Karpas-422 (cell line): ENCODE measurements at places on chromosomes 7 and 10. TPM values are rescaled to one million over a fixed set of nuclear protein-coding genes. Genes with fewer than 3 reads are reported as not detected.
A peak's percentile ranks its signal among the peaks of the same experiment; 100 is the strongest.

ARMH3 gene
- total RNA-seq: 3.7 and 4.1 TPM in 2 replicates

STRA8 gene
- total RNA-seq: not detected in 2 replicates

CYP26C1 gene
- total RNA-seq: 0.14 and 0.30 TPM in 2 replicates

ZNF239 gene
- 4.7 and 11.9 TPM in 2 replicates for total RNA-seq

LRMDA gene
- total RNA-seq: not detected in 2 replicates

SFTPA1 gene
- total RNA-seq: not detected in 2 replicates

RPEL1 gene
- not detected in 2 replicates for total RNA-seq

OR9A2 gene
- total RNA-seq: not detected in 2 replicates

PLEKHS1 gene
- total RNA-seq: not detected in 2 replicates

AKR1E2 gene
- not detected in 2 replicates for total RNA-seq

RASSF4 gene
- total RNA-seq: 3.6 and 7.1 TPM in 2 replicates

OR6B1 gene
- not detected in 2 replicates for total RNA-seq

PKD2L1 gene
- total RNA-seq: 0.07 and 0.25 TPM in 2 replicates

DNA sequence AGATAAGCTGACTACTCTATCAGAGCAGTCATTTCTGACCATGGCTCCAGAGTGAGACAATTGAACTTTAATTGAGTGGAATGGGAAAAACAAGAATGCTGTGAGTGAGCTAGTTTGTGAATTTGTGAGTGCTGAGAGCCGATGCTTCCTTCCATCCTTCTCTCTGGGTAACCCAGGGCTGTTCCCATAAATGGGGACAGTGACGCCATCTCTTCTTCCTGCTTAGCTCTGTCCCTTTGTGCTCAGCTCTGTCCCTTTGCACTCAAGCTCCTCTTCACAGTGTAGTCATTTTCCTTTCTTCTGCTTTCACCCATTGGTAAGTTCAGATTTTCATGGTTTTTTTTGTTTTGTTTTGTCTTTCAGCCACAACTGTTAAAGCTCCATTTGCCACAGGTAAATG is 24.4 kb downstream of the C10orf120 start:
- DNase-seq: no peak
- H3K4me3 ChIP-seq: no peak overlapping the region
- no peaks in the 10 kb centered on the region for H3K4me1 ChIP-seq
- no peaks in the 10 kb centered on the region for H3K27me3 ChIP-seq
- no peak overlapping the region for H3K27ac ChIP-seq
- no peaks in the 10 kb centered on the region for H3K36me3 ChIP-seq

- peaks cover 53% of the 10 kb centered on the region for H3K36me3 ChIP-seq
- DNase-seq: no peak
- no peak overlapping the region for H3K4me3 ChIP-seq
- no peaks in the 10 kb centered on the region for H3K27me3 ChIP-seq
Measured at GRCh38 chr10:43386549-43386948, 15.1 kb downstream of the FXYD4 start.

GRCh38 chr10:90871766-90872647 is at the start of gene RPP30:
Gene RPP30 (plus strand): TSS chr10:90871974. CDS start chr10:90871987, 13 bp downstream.
- no peaks in the 10 kb centered on the region for H3K27me3 ChIP-seq
- H3K4me1 ChIP-seq: peaks cover 24% of the 10 kb centered on the region
- H3K27ac ChIP-seq: no peak within 1 kb of the TSS
- H3K4me3 ChIP-seq: peak within 1 kb of the TSS; percentile 91
- H3K36me3 ChIP-seq: no peaks in the 10 kb centered on the region; the same call in 1 of the 2 replicates

- no peak overlapping the region for H3K4me3 ChIP-seq
- H3K27me3 ChIP-seq: no peaks in the 10 kb centered on the region
- no peaks in the 10 kb centered on the region for H3K4me1 ChIP-seq
- DNase-seq: no peak
Measured at GRCh38 chr10:22893781-22894180, 34.1 kb upstream of the ARMC3 start.

DNA sequence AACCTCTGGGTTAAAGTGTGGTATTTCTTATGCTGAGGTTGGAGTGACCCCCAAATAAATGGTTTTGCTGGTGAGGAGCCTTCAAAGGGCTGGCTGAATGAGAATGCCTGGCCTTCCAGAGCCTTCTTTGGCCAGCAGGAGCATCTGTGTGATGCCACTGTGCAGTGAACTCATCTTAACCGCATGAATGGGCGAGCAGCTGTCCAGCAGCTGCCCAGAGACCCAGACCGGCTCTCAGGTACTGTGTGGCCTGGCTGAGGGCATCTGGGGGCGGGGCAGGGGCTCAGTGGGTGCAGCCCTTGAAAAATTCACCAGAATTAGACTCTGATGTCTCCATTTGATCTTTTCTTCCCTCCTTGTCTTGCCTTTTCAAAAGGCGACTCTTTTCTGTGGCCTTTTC is 59.0 kb downstream of the SYPL1 start:
- H3K27me3 ChIP-seq: no peaks in the 10 kb centered on the region
- H3K4me1 ChIP-seq: peaks cover 94% of the 10 kb centered on the region
- peak overlapping the region; percentile 99 for H3K27ac ChIP-seq
- H3K36me3 ChIP-seq: no peaks in the 10 kb centered on the region; the same call in 1 of the 2 replicates

- H3K36me3 ChIP-seq: no peaks in the 10 kb centered on the region
- H3K4me1 ChIP-seq: no peaks in the 10 kb centered on the region
- no peak for DNase-seq
Measured at GRCh38 chr7:92875719-92876118, 39.3 kb upstream of the CDK6 start.

- peak; percentile 63 for DNase-seq
- H3K27ac ChIP-seq: peak overlapping the region; percentile 99
- no peaks in the 10 kb centered on the region for H3K27me3 ChIP-seq
- H3K4me1 ChIP-seq: peaks cover 63% of the 10 kb centered on the region
- peak overlapping the region; percentile 83 for H3K4me3 ChIP-seq
Measured at GRCh38 chr10:63268149-63268797, 135.1 kb downstream of the NRBF2 start.

GRCh38 chr10:108421266-108421665 is 1256.8 kb upstream of the SORCS1 start:
- no peak for DNase-seq
- H3K27ac ChIP-seq: no peak overlapping the region
- H3K36me3 ChIP-seq: no peaks in the 10 kb centered on the region
- no peaks in the 10 kb centered on the region for H3K27me3 ChIP-seq
- H3K4me3 ChIP-seq: no peak overlapping the region

DNA sequence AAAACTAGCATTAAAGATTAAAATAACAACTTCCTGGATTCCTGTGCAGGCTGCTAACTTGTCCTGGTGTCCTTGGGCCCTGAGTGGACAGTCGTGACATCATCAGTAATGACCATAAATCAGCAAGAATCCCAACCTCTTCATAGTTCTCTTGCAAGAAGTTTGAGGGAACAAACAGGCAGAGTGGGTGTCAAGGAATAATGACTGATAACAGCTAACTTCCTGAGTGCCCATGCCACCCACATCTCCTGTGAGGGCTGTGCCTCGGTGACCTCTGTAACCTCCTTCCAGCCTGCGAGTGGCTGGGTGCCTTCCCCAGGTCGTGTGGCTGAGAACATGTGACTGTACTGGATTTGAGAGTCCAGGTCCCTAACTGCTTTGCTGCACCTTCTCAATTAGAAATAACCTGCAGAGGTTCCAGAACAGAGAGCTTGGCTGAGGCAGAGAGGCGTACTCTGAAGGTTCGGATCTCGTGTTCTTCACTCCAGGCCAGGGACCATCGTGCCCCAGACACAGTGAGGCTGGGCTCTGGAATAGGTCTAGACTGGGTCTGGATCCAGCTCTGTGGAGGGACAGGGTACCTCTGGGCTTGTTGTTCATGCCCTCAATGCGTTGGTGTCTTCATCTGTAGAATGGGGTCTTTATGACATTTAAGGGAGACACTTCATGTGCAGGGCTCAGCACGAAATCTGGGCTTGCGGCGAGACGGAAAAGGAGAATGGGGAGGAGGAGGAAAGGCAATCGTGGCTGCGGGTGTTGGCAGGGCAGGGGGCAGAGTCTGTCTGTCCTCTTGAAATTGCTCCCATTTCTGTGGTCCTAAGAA is 313.1 kb upstream of the ZNF32 start:
- H3K27ac ChIP-seq: no peak overlapping the region
- DNase-seq: no peak
- no peaks in the 10 kb centered on the region for H3K36me3 ChIP-seq
- no peaks in the 10 kb centered on the region for H3K27me3 ChIP-seq
- H3K4me3 ChIP-seq: no peak overlapping the region

- H3K27ac ChIP-seq: no peak overlapping the region
- no peaks in the 10 kb centered on the region for H3K27me3 ChIP-seq
- peaks cover 48% of the 10 kb centered on the region for H3K4me1 ChIP-seq
- H3K4me3 ChIP-seq: no peak overlapping the region
- peak; percentile 53 for DNase-seq
- H3K36me3 ChIP-seq: no peaks in the 10 kb centered on the region
Measured at GRCh38 chr10:114825513-114826253, 4.1 kb downstream of the FHIP2A start.

GRCh38 chr7:134452991-134453473 is 5.9 kb downstream of the AKR1B1 start:
- no peaks in the 10 kb centered on the region for H3K27me3 ChIP-seq
- DNase-seq: no peak
- H3K27ac ChIP-seq: no peak overlapping the region
- H3K4me3 ChIP-seq: no peak overlapping the region
- H3K4me1 ChIP-seq: peaks cover 9% of the 10 kb centered on the region
- H3K36me3 ChIP-seq: 0 out of 2 replicates have a peak, but pooled peaks cover 2% of the 10 kb centered on the region

DNA sequence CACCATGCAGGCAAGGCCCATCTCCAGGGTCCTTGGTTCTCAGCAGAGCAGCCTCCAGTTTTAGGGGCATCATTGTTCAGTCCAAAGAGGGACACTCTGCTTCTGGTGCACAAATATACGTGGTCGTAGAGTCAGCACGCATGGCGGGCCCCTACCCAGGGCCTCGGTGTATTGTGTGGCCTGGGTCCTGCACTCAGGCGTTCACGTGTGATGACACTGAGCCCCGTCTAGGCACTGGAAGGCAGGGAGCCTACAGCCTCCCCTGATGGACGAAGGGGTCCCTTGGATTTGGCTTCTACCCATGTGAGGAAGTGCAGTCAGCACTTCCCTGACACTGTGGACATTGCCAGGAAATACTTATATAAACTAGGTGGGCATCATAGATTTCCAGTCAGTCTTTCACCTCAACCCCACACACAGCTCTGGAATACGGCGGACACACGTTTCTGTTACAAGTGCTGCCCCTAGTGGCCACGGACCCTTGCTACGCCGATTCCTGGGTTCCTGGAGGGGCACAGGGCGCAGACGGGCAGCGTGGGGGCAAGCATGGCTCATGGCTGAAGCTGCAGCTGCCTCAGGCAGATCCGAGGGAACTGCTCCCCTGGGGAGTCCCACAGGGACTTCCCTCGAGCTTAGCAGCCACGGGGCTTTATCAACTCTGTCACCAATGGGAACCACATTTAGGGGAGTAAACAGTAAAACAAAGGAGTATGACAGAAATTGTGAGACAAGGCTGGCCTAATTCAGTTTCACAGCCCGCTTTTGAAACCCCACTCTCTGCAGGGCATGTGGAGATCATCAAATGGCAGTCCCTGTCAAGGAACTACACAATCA is 25.4 kb downstream of the AIFM2 start:
- H3K36me3 ChIP-seq: no peaks in the 10 kb centered on the region
- peak; percentile 78 for DNase-seq
- no peaks in the 10 kb centered on the region for H3K4me1 ChIP-seq
- H3K27ac ChIP-seq: no peak overlapping the region
- H3K4me3 ChIP-seq: no peak overlapping the region

DNA sequence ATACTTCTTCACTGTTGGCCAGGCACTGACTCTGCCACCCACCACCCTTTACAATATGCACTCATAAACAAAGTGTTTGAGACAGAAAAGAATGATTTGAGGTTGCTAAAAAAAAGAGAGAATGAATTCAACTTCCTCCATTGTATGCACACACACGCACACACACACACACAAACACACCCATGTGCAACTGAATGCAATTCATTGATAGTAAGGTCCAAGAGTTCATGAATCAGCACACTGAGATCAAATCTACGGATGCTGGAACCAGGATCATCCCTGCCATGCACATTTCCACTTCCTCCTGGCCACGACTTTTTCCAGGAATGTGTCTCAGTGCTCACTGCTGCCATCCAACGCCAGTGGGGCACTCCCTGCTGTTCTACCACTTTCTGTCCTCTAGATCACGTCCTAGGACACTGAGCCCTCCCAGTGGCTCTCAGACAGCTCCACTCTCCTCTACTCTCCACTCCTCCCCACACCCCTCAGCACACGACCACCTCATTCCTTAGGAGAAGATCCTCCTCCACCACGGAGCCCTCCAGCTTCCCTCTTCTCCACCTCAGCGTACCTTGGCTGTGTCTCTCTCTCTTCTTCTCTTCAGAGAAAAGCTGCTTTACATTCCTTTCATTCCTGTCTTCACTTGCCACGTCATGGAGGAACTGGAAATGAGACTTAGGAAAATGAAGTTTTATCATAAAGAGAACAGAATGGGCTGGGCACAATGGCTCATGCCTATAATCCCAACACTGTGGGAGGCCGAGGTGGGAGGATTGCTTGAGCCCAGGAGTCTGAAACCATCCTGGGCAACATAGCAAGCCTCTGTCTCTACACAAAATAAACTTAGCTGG is 12.0 kb upstream of the TMEM213 start:
- no peak overlapping the region for H3K4me3 ChIP-seq
- no peaks in the 10 kb centered on the region for H3K4me1 ChIP-seq
- no peak overlapping the region for H3K27ac ChIP-seq
- no peaks in the 10 kb centered on the region for H3K27me3 ChIP-seq
- H3K36me3 ChIP-seq: no peaks in the 10 kb centered on the region

DNA sequence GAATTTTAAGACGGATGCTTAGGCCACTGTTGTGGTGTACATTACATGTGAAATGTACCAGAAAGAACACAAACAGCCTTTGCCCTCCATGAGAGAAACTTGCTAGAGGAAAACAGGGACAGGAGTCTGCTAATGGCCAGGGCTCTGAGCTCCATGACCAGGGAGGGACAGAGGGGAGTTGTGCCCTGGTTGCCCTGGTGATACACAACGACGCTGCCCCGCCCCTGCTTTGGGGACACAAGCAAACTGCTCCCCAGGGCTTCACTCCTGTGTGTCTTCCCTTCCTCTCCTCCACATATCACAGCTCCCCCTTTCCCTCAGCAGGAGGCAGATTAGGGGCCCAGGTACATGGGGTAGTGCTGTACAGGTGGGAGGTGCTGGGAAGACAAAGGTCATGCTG is 36.2 kb downstream of the AMPH start:
- H3K27me3 ChIP-seq: no peaks in the 10 kb centered on the region
- H3K27ac ChIP-seq: no peak overlapping the region
- no peak overlapping the region for H3K4me3 ChIP-seq
- H3K4me1 ChIP-seq: no peaks in the 10 kb centered on the region

GRCh38 chr10:93443481-93443880 is 38.7 kb downstream of the MYOF start:
- no peak overlapping the region for H3K4me3 ChIP-seq
- no peak overlapping the region for H3K27ac ChIP-seq
- H3K27me3 ChIP-seq: no peaks in the 10 kb centered on the region
- no peaks in the 10 kb centered on the region for H3K36me3 ChIP-seq
- peaks cover 7% of the 10 kb centered on the region for H3K4me1 ChIP-seq

DNA sequence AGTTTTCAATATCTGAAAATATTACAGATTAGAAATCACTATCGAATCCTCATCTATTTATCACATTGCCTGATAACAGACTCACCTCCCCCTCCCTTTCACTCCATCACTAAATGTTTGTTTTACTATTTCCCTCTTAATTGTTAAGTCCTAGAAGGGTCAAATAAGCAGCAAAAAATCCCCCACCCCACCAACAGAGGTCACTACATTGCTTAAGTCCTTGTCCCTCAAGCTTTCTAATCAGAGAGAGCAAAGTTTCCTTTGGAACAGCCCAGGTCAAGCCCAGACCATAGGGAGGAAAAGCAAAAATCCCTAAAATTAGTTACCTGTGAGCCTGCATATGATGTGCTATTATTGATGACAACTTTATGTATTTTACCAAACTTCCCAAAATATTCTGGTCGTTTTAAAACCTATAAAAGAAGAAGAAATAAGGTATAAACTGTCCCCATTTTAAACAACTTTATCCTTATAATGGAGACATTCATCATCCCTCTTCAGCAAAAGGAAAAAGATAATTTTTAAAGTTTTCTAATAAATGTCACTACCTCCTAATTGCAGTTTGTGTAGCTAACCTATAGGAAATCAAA is 95.0 kb downstream of the CNOT4 start:
- H3K4me1 ChIP-seq: peaks cover 5% of the 10 kb centered on the region; the same call in 1 of the 2 replicates
- no peak overlapping the region for H3K4me3 ChIP-seq
- no peak overlapping the region for H3K27ac ChIP-seq
- peak; percentile 79 for DNase-seq
